NCI-H2227 treated with DMSO at 0.1 percent for 48 hours (cell line): ENCODE measurements at places on chromosomes 4 and X.
A peak's percentile ranks its signal among the peaks of the same experiment; 100 is the strongest.

DNA sequence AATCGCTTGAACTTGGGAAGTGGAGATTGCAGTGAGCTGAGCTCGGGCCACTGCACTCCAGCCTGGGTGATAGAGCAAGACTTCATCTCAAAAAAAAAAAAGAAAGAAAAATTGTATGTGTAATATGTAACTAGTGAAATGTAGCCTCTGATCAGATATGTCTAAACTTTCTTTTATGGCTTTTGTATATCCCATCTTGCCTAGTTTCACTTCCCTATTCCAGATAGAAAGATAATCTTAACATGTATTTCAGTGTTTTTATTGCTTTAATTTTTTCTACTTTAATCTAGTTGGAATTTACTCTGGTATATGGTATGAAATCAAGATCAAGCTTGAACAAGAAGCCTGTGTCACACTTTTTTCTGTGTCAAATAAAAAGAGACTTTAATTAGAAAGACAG, 1.9 kb upstream of the ZNF41 start:
- no peak for DNase-seq

- peak; percentile 20 for DNase-seq
Measured at GRCh38 chrX:121308276-121308805, 260.9 kb downstream of the GLUD2 start.

- no peak for DNase-seq
Measured at GRCh38 chr4:15006416-15007024, 4.2 kb downstream of the CPEB2 start.

DNA sequence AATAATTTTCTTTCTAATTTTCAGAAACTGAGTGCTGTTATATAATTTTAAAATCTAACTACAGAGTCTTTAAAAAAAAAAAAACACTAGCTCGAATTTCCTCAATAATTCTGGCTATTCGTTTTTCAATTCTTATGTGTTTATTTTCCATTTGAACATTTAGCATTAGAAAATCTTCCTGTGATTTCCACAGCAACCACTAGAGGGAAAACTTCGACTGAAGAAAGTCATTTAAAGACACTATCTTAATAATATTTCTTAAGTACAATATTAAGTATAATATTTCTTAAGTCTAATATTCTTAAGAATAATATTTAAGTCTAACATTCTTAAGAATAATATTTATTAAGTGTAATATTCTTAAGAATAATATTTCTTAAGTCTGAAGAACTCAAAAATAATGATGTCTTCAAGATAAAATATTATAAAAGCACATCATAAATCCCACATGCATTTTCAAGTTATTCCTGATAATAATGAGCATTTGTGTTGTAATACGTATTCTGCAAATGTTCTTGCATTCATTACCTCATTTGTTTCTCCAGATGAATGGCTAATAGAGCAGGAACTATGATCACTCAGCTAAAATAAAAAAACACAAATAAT, 118.4 kb upstream of the WDR17 start:
- peak; percentile 4 for DNase-seq

GRCh38 chr4:14247767-14248166, 620.2 kb upstream of the BOD1L1 start:
- DNase-seq, result no peak

GRCh38 chrX:75118296-75118695, 37.8 kb downstream of the ABCB7 start:
- DNase-seq, result no peak

DNA sequence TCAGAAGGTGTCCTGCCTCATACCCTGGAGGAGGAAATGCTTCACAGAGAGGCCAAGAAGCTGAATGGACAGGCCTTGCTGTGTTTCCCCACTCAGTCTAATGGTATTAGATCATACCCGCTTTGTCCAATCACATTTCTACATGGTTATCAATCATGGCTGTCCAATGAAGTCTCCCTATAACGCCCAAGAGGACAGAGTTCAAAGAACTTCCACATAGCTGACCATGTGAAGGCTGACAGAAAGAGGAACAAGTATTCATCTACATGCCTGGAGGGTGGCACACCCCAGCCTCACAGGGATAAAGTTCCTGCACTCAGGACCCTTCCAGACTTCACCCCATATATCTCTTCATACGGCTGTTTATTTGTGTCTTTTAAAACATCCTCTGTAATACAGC, 123.4 kb downstream of the MANBA start:
- DNase-seq, result no peak

- no peak for DNase-seq
Measured at GRCh38 chr4:169398316-169398715, 127.6 kb upstream of the SH3RF1 start.

DNA sequence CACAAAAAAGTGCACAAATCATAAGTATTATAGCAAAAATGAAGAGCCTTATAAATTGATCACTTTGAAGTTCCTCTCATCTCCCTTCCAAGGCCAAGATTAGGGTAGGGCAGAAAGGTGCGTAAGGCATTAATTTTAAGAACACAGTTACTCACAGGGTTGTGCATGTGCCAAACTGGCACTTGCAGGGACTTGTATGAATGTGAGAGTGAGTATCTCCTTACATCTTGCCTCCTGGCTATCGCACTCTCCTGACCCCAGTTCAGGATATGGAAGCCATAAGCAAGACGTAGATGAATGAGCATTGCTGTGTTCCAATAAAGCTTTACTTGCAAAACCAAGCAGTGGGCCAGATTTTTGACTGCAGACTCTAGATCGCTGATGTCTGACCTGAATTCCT, 510.1 kb upstream of the AADAT start:
- no peak for DNase-seq

- DNase-seq, result no peak
Measured at GRCh38 chrX:120741452-120741851, 111.6 kb upstream of the C1GALT1C1 start.

DNA sequence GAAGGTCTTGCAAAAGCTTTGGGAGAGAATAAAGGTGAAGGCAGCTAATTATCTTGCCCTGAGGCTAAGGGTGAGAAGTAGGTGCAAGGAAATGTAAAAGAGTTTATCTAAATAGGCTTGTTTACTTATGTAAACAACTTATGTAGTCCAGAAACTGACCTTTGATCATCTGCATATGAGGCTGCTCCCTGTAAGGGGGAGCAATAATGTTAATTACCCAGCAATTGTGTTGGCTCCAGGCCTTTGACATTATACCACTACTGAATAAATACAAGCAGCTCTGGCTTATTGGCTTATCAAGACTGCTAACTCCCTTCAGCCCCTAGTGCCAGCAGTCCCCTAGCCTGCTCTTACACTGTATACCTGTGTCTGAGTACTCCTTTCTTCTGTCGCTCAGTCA, 303.7 kb upstream of the GNPDA2 start:
- DNase-seq, result no peak
